ENCODE measurements at places on chromosomes 7 and 10.

DNA sequence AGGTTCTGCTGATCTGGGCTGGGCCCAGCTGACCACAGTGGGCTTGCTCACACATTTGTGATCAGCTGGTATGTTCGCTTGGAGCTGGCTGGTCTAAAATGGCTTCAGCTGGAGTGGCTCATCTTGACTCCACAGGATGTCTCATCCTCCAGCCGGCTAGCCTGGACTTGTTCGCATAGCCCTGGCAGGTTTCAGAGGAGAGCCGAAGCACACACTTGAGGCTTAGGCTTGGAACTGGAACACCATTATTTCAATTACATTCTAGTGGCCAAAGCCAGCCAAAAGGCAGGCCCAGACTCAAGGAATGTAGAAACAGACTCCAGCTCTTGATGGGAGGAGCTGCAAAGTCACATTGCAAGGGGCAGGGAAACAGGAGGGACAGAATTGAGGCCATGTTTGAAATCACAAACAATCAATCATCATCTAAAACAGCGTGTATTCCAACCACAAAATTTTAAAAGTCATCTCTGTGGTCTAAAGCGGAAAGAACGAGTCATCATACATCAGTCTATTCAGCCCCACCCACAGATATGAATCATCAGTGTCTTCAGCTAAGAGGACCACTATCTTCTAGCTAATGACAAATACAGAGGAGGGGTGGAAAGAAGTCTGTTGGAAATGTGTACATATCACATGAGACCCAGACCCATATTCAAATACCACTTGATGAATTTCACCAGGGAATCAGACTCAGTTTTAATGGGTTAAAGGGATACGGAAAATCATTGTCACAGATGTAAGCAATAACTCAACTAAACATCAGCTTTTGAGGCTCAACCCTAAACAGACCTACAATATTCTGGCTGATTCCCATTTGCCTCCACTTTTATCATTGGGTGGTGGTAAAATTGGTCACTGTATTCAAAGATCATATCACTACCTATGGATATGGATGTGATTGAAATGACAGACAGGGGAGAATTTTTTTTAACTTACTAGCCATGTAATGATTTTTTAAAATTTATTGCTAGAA, 139.0 kb upstream of the MKLN1 start:
- DNase-seq = peak; percentile 97

DNA sequence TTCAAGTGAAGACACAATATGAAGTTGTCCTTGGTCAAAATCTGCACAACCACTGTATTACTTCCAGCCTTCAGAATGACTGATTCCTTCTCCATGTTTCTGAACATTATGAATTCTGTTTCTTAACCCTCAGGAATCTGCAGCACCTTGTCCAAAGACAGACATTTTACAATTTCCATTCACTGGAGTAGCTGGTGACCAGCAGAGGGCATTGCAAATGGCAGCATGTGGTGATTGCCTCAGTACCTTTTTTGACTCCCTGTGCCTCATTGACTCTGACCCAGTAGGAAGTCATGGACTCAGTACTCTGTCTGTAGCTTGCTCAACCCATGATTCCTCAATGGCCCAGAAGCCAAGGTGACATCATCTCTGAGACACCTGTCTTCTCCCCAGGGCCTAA, 879 bp upstream of the VPS41 start:
- no peak for DNase-seq

DNA sequence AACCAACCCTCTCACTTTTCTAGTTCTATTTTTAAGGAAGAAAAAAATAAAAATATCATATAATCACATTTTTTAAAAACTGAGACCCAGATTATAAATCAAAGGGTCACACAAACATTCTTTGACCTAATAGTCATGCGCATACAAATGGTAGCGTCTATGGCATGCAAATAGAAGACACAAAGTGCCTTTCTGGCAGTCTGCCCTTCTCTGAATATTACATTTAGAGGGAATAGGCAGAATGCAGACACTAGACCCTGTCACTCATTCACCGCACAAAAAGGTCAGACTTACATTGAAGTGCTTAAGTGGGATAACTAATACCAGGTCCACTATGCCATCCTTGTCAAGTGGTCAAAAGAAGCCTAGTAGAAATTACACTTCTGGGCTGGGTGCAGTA, 26.5 kb upstream of the FHIP2A start:
- no peak for DNase-seq

DNA sequence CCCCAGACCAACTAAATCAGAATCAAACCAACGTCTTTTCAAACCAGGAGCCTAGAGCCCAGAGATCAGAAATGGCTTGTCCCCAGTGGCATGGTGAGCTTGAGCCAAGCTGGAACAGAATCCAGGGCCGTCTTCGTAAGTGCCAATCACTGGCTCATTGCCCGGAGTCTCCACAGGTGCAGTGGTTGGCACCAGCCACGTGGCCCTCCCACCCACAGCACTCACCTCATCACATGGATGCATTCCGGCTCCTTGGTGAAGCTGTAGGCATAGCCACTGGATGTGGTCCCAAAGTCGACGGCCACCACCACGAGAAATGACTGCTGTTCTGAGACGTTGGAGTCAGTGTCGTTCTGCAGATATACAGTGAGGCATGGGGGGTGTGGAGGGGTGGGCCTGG, 37.4 kb downstream of the HSPA12A start:
- no peak for DNase-seq

GRCh38 chr7:80393786-80394185, 118.1 kb downstream of the GNAT3 start:
- DNase-seq = no peak

GRCh38 chr10:118332236-118332635, 9.9 kb downstream of the FAM204A start:
- DNase-seq = no peak

DNA sequence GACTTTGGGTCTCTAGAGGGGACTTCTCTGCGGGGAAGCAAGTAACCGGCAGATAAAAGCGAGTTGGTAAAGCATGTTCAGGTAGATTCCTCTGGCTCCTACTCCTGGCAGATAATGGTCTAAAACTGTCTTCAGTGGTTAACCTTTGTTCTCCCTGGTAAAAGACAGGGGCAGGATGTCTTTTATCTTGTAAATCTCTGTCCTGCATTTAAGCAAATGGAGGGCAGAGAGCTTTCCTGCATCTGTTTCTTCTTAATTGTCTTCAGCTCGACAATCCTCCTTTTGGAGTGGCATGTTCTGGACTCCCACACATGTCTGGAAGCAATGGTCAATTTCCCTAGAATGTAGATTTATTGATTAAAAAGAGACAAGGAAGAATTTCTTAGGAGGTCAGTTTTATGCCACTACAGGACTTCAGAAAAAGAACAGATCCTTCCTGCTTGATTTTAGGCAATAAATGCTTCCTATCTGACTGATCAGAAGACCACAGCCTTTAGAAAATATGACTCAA, 16.6 kb downstream of the C7orf33 start:
- DNase-seq = no peak

DNA sequence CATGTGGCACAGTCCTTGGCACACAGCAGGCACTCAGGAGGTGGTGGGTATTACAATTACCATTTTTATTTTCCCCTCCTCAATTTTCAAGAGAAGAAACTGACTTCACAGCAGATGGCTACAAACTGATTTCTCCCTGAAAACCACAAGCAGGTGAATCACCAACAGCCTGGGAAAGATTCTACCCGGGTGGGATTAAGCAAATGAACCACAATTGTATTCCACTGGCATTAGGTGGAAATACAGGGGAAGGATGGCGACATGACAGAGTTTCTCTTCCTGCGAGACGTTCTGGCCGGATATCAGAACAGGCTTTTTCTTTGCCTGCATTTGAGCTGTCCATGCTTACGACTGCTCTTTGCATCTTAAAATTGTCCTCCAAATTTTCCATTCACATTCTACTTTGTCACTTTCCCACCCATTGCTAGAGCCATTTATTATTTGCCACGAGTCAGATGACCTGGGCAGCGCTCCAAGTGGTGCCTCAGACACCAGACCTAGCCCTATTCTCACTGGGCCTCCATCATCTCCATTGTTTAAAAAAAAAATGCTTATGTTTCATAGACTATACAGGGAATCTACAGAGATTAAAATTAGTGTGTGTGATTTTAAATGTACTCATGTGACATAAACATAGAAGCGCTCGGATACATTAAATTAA, 4.6 kb downstream of the DENND11 start:
- no peak for DNase-seq

GRCh38 chr10:2173327-2173726, 436.0 kb upstream of the ADARB2 start:
- DNase-seq = no peak

DNA sequence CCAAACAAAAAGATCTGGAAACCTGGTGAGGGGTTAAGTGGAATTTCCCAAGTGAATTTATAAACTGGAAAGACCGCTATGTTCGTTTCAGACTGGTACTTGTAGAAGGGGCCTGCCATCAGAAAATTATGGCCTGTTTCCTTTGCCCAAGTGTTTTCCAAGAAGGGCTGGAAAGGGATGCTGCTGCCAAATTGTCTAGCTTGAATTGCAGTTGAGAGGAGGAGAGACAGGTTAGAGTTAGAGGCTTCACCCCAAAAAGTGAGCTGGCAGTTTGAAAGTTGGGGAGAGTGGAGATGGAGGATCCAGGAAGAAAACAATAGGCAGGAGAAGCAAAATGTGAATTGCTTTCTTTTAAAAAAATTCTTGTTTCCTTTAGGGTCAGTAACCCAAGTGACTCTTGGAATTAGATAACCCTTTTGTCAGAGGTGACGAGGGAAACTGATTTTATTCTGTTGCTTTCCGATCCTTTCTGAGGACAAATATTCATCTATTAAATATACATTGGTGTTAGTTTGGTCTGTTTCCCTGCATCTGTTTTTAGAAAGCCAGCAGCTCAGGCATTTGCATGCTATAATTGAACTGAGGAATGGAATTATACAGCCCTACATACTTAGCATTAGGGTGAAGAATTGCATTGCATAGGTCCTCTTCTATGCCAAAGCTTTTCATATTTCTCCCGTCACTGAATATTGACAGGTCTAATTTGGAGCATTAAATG, 82.5 kb upstream of the PRR15 start:
- DNase-seq = no peak

- no peak for DNase-seq
These were observed 3.8 kb downstream of the NODAL start for GRCh38 chr10:70437721-70438120.

DNA sequence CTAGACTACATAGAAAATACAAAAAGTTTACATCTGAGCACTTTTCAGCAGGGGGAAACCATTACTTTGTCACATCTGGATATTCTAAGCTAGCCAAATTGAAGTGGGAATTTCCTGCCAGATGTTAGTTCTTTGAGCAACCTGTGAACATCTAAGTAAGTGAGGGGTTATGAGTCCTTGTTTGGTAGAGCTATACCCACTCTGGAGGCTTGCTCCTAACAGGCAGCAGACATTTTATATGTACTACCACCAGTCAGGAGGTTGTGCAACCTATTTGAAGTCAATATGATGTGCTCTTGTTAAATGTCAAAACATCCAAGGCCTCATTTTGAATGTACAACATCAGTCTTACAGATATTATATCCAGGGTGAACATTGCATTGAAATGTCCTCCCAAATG, 143.3 kb upstream of the KAT6B start:
- peak; percentile 36 for DNase-seq

DNA sequence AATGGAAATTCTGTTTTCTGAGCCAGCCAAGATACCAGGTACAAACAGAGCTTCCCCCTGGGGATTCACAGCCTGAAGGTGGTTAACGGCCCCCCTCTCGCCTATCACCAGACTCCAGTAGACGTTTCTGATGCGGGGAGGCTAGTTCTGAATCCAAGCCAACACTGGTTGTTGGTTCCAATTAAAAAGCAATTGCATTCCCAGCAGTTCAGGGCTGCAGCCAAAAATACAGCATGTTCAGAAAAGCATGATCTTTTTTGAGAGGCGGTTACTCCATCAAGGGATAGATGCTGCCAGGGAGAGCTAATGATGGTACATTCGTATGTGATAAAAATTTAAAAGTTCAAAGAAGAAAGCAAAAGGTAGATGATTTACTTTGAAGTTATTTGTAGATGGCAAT, 481.0 kb downstream of the GALNT17 start:
- DNase-seq = no peak
